ENCODE measurements at places on chromosomes 3 and 15. TPM values are rescaled to one million over a fixed set of nuclear protein-coding genes. Genes with fewer than 3 reads are reported as not detected.

DNA sequence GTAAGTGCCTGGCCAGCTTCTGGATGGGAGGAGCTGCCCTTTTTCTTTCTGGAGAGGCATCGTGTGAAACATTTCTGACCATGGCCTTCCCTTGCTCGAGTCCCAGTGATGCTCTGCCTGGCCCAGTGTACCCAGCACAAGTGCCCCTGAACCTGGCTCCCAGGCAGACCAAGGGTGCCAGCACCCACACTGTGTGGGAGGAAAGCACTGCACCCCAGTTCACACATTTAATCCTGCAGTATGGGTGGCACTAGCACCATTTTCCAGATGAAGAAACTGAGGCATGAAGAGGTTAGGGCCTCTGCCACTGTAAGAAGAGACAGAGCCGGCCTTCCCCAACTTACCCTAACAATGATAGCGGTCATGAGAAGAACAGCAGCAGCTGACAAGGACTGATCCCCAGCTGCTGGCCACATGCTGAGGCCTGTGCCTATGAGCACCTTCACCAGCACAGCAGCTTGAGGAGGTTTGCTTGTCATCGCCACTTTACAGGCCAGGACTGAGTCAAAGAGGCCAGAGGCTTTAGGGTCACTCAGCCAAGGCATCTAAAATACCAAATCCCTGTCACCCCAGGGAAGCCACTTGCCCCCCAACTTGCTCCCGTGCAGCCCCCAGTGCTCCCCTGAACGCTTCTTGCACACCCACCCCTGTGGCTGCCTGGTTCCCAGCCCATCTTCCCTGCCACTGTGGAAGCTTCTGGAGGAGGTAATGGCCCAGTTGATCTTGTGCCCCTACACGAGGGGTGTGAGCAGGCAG, 15.0 kb downstream of the PRR23E start:
- DNase-seq, result no peak

DNA sequence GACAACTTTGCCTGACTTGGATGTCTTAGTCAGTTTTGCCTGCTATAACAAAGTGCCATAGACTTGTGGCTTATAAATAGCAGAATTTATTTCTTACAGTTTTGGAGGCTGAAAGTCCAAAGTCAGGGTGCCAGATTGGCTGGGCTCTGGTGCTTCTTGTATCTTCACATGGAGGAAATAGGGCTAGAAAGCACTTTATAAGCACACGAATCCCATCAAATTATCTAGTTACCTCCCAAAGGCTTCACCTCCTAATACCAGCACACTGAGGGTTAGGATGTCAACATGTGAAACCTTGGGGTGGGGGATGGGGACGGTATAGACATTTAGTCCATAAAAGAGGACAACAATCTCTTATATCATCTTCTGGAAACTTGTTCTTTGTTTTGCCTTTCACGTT, 116.8 kb downstream of the SQOR start:
- no peak for DNase-seq

GRCh38 chr3:149936812-149937230, 33.9 kb downstream of the PFN2 start:
- DNase-seq, result peak; percentile 31

- DNase-seq, result no peak
These were observed 161.4 kb downstream of the GMNC start for GRCh38 chr3:190701096-190701532.

GRCh38 chr3:111548092-111548491, 6.1 kb downstream of the CD96 start:
- DNase-seq, result no peak

GRCh38 chr3:127754411-127755304, 67.7 kb downstream of the MGLL start:
- DNase-seq, result no peak

GRCh38 chr3:1190569-1190968, 97.7 kb downstream of the CNTN6 start:
- no peak for DNase-seq

DNA sequence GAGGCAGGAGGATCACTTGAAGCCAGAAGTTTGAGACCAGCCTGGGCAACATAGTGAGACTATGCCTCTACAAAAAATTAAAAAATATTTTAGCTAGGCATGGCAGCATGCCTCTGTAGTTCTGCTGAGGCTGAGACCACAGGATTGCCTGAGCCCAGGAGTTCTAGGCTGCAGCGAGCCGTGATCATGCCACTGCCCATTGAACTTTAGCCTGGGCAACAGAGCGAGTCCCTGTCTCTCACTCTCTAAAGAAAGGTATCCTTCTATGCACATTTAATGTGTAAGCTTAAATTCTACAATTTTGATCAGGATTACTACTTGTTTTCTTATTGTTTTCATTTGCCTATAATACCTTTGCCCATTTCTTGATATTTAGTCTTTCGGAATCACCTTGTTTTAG, 26.8 kb downstream of the GALK2 start:
- DNase-seq, result no peak

DNA sequence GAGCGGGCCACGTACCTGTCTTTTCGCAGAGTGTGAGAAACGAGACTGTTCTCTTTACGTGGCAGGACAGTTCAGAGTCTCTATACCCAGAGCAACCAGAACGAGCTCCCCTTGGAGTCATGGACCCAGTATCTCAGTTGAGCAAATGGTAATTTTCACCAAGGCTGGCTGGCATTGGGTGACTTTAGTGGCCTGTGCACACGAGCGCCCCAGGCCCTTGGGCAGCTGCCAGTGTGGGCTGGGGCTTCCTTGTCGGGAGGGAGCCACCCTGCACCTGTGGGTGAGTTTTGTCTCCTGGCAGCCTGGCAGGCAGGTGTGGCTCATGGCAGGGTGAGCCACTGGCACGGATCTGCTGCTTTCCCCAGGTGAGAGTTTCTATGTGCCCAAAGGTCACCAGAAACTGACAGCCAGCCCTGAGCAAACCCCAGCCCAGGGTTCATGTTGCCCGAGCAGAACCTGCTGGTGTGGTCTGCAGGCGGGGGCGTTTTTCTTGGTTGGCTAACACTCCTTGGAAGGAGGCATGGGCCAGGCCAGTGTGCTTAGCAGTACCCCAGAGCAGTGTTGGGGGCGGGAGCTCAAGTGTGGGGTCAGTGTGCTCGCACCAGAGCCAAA, 135.0 kb downstream of the TJP1 start:
- no peak for DNase-seq

- no peak for DNase-seq
These were observed 508.9 kb upstream of the ADAMTS9 start for GRCh38 chr3:65196663-65197062.

DNA sequence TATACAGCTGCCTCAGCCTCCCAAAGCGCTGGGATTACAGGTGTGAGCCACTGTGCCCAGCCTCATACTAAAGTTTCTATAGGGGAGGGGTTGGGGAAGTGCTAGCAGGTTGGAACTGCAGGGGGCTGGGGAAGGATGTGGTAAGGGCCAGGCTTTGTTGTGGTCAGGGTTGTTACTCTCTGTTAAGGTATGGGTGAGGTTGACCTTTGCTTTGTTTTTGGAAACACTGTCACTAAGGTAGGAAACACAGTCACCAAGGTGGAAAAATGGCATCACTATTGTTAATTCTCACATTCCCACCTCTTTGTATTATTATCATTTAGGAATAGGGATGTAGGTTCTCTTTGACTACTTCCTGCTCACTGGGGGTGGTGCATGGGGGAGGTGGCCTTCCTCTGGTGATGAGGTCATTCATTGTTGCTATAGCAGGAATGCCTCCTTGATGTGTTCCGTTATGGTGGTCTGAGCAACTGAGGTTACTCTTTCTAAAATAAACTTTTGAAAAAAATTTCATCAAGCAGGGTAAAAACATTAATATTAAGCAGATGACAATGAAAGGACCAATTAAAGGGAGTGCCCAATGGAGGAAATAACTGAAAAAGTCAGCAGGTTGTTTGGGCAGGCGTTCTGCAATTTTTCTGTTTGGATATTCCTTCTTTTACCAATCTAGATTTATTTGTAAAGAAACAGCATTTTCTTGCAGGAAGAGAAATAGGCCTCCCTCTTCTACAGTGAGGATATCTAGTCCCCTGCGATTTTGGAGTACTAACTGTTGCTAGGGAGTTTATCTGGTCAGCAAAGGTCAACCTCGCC, 150.5 kb downstream of the WDR76 start:
- DNase-seq, result no peak

DNA sequence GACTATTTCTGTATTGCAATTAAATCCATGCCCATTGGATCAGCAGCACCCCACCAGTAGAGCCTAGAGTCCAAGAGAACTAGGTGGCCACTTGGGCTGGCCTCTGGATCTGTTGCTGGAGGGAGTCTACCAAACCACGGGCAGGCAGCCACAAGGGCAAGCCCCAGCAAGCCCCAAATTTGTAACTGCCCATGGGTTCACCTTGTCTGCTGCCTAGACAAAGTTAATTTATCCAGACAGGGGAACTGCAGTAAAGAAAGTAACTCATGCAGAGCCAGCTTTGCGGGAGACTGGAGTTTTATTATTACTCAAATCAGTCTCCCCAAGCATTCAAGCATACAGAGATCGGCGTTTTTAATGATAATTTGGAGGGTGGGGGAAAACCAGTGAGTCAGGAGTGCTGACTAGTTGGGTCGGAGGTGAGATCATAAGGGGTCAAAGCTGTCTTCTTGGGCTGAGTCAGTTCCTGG, 74.0 kb upstream of the TERB2 start:
- no peak for DNase-seq

GRCh38 chr3:49899815-49900214, 3.9 kb downstream of the MST1R start:
- peak; percentile 69 for DNase-seq

GRCh38 chr3:60743631-60744164, 507.6 kb downstream of the FHIT start:
- peak; percentile 34 for DNase-seq

DNA sequence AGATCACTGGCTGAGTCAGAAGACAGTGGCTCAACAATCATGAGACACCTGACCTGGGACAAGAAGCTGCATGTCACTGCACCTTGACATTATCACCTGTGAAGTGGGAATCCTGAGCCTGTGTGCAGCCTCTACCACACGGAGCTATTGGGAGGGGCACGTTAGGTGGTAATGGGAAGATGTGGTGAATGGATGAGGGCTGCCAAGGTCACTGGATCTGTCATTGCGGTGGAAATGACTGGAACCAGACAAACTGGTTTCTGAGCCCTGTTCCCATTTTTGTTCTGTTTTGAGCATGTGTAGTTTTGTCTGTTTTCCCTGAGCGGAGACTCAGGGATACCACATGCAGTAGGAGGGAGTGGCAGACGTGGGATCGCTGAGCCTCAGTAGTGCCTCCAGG, 235.5 kb downstream of the OPA1 start:
- DNase-seq, result no peak

DNA sequence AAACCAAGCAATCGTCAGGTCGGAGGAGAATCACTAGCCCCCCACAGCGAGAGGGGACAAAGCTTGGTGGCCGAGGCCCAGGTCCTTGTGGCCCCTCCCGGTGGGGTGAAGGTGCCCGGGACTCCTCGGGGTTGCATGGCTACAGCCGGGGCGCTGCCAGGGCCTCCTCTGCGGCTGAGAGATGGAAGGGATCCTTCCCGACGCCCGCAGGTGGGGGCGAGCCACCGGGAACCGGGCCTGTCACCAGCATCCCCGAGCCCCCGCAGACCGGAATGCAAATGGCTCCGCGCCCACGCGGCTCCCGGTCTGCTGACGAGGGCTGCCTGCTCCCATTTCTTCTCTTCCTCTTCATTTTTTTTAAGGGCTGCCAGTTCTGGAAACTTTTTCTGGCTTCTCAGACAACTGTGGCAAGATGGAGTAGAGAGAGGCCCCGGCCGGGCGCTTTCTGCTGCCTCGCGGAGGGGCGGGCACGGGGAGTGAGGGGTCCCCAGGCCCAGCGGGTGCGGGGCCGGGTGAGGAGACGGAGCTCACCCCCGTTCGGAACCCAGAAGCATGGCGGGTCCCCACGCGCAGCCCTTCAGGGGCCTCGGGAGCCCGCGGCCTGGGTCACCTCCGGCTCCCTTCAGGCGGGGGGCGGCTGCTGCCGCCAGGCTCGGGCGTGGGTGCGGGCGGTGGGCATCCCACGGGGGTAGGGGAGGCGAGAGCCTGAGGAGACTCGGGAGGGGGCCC, 27.5 kb downstream of the MELTF start:
- DNase-seq, result peak; percentile 95

DNA sequence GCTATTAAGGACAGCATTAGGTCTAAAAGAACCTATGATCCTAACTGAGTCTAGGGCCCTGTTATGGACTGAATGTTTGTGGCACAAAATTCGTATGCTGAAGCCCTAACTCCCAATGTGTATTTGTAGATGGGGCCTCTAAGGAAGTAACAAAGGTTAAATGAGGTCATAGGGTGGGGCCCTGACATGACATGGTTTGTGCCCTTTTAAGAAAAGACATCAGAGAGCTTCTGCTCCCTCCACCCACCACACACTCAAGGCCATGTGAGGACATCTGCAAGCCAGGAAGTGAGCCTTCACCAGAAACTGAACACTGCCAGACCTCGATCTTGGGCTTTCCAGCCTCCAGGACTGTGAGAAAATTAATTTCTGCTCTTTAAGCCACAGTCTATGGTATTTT, 49.2 kb downstream of the PHC3 start:
- no peak for DNase-seq

DNA sequence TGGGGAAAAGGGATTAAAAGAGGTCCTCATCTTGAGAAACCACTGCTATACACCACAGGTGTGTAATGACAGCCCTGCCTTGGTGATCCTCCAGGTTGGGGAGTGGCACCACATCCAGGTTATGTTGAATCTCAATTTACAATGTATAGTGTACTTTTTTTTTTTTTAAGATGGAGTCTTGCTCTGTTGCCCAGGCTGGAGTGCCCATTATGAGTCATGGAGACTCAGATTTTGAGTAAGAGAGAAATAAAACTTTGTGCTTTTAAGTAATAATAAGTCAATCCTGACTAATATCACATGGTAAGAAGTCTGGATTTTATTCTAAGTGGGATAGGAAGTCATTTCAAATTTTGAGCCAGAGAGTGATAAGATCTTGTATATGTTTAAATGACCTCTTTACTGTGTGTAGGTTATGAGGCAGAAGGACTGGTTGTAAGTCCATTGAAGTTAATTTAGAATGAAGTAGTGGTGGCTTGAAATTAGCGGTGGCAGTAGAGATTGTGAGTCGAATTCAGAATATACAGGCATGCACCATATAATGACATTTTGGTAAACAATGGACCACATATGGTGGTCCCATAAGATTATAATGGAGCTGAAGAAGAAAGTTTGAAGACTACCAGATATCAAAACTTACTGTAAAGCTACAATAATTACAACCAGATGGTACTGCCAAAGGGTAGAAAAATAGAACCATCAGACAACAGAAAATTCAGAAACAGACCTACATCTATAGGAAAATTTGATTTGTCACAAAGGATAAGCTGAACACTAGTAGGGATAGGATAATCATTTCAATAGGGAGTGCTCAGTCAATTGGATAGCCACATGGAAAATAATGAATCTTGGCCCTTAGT, 20.7 kb downstream of the POPDC2 start:
- DNase-seq, result no peak

- DNase-seq, result peak; percentile 85
These were observed at the start of gene CA12 for GRCh38 chr15:63381301-63382204. Gene CA12 (minus strand): TSS chr15:63381846. CDS start chr15:63381720, 126 bp downstream.

- no peak for DNase-seq
These were observed 6.4 kb downstream of the PSTPIP1 start for GRCh38 chr15:77001351-77001750.

TMEM41A gene
- total RNA-seq, result 11.8 TPM

PAK2 gene
- 36.6 TPM for total RNA-seq

SLC38A3 gene
- total RNA-seq, result 0.29 TPM

PPIP5K1 gene
- 20.3 TPM for total RNA-seq

NEIL1 gene
- 5.0 TPM for total RNA-seq

GAP43 gene
- 2.1 TPM for total RNA-seq

FBXL2 gene
- 23.6 TPM for total RNA-seq

VILL gene
- 7.6 TPM for total RNA-seq

LRRC58 gene
- total RNA-seq, result 49.9 TPM

CLDN16 gene
- total RNA-seq, result under 0.01 TPM

SLC2A2 gene
- total RNA-seq, result not detected

CPN2 gene
- total RNA-seq, result 0.29 TPM

USP50 gene
- total RNA-seq, result 1.1 TPM

TTLL13 gene
- total RNA-seq, result under 0.01 TPM

ITPKA gene
- 0.29 TPM for total RNA-seq

WDR93 gene
- total RNA-seq, result 0.36 TPM

All from osteoblast (primary cell).